ENCODE measurements at places on chromosomes 6 and 20.

- DNase-seq = no peak
Observed at GRCh38 chr20:52577696-52578095, 386.1 kb upstream of the ZFP64 start.

GRCh38 chr6:90846824-90847223, 260.0 kb upstream of the MAP3K7 start:
- DNase-seq = no peak

DNA sequence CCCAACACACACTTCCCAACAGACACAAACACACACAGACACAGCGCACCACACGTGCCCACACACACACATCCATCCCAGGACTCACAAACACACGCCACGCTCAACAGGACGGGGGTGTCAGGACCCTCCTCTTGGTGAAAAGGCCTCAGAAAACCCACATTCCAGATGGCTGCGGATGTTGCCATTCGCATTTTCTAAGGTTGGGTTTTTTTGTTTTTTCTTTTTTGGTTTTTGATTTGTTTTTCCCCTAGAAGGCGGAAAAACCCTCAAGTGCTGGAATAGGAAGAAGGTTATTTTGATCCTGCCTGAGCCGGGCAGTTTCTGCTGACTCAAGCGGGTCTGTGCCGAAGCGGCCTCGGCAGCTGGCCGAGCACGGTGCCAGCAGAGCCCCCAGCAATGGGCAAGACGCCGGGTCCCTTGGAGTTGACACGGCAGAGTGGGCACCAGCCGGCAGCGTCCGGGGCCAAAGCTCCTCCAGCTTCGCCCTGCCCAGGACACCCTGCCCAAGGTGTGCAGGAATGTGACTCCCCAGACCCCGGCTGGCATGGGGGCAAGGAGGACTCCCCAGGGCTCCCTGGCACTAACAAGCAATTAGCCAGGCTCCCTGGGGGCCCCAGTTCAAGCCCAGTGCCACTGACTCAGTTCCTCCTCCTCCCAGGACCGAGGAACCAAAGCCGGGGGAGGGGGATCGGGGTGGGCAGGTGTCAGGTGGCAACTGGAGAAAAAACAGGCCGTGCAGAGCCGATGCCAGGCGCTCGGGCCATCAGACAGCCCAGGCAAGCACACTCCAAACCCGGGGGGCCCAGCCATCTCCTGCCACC, 40.9 kb upstream of the ZBP1 start:
- no peak for DNase-seq

GRCh38 chr6:86030875-86031274, 388.2 kb upstream of the SYNCRIP start:
- no peak for DNase-seq

DNA sequence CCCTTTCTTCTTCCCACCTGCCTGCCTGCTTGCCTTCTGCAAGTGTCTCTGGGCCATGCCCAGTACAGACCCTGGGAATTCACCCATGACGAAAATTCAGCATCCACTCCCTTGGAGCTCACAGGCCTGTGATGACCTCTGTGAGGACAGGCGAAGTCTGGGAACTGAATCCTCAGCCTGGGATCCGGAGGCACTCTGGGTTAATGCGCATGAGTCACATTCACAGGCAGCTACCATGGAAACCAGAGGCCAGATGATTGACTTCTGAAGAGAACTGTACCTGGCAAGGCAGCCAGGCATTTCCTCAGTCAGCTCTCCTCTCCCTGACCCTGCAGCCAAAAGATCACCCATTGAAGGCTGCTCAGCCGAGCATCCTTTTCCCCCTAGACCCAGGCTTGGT, 41.0 kb downstream of the SLC9A8 start:
- no peak for DNase-seq

GRCh38 chr6:18393698-18394097, 6.5 kb downstream of the RNF144B start:
- DNase-seq = no peak

DNA sequence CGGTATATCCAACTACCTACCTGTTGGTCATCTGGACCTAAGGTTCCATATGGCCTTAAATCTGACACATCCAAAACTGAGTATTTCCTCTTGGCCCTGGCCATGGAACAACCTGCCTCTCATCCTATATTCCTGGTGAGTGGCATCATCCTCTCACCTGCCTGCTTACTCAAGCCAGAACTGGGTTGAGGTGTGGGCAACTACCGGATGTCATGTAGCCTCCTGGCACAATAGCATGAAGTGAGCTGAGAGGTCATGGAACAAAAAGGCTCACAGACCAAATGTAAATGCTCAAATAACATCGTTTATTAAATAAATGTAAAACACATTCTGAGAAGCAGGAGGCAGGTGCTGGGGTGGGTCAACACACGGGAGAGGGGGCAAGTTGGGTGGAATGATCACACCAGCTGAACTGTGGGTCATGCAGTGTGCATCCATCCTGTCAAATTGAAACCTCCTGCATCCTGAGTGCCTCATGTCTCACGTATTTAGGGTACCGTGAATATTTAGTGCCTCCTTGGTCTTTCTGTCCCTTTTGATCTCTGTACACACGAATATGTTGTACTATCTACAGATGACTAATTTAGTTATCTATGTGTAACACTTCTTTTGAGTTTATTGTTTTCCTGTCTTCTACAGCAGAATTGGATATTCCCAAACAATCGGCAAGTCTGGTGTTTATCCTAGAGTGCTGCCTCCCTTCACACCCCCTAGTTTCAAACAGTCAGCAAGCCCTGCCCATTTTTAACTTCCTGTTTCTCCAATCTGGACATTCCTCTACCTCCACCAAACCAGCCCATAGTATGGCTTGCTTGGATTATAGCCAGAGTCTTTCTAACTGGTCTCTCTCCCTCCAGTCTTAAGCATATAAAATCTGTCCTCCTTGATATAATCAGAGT, 7.9 kb upstream of the POU5F1 start:
- no peak for DNase-seq

GRCh38 chr6:104799134-104799657, 60.5 kb downstream of the HACE1 start:
- DNase-seq = no peak

- DNase-seq = no peak
Observed at GRCh38 chr6:139569566-139569965, 195.1 kb upstream of the CITED2 start.

DNA sequence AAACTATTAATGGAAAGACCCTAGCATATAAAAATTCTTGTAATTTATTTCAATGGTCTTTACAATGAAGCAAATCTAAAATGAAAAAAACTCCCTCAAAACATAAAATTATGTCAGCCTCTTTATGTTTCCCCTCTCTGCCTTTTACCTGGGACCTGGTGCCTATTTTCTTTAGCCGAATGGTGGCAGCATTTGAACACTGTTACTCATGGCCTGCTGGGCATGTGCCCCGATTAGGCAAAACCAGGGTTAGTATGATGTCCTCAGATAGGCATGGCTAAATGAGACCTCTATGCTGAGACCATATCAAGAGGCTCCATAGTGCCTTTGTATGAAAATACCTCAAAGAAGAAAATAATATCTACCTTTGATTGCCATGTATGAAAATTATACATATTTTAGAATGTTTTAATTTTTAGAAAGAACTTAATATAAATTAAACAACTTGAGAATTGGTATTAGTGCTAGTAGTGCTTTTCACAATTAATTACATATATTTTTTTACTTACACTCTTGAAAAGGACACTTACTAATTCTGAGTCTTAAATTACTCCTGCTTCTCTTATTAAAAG, 22.5 kb upstream of the C6orf58 start:
- no peak for DNase-seq

DNA sequence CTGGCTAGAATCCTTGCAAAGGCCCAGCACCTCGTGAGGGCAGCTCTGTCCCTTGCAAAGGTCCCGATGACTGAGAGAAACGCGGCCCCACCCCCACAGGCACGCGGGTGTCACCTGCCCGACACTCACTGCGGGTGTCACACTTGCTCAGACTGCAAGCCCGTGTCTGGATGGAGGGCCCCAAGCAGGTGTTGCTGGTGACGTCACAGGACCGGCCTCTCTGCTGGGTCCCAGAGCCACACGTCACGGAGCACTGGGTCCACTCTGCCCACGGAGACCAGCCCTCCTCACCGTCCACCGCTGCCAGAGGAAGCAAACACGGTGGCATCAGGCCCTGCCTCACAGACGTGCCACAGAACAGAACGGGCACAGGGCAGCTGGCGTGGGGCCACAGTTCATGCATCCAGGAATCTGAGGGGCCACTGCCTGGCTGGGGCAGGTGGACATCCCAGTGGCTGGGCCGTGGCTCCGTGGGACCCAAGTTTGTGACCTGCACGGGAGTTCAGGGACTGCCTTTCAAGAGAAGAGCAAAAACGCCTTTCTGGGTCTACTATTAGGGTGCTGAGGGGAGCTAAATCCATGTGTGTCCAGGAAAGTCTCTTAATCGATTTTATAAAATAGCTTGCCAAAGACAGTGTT, 16.0 kb downstream of the THBS2 start:
- no peak for DNase-seq

GRCh38 chr6:82006027-82006738, 241.4 kb downstream of the IBTK start:
- DNase-seq = no peak

DNA sequence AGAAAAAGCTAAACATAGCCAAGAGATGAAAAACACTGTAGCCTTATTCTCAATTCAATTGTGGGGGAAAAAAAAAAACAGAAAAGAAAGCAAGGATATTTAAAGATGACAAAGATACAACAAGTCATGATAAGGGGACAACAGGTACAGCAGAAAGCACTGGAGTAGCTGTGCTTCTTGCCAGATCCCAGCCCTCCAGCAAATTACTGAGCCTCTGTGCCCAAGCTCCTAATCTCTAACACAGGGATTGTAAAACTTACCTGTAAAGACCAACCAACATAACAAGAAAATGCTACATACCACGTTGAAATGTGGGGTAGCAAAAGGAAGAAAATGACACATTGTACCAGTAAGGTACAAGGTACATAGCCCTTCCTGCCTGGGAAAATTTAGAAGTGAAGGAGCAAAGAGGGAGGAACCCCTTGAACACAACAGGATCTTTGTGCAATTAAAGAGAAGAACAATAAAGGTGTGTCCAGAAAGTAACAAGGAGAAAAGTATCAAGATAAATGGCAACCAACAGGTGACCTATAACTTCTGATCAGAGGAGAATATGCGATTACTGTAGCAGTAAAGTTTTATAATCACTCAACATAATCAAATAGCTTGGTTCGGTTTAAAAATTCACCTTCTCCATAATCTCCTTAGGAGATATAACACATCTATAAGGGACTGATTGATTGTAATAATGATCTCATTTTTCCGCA, 30.6 kb downstream of the PREP start:
- DNase-seq = no peak

- no peak for DNase-seq
Observed at GRCh38 chr6:11194356-11195218, 37.9 kb downstream of the NEDD9 start.

DNA sequence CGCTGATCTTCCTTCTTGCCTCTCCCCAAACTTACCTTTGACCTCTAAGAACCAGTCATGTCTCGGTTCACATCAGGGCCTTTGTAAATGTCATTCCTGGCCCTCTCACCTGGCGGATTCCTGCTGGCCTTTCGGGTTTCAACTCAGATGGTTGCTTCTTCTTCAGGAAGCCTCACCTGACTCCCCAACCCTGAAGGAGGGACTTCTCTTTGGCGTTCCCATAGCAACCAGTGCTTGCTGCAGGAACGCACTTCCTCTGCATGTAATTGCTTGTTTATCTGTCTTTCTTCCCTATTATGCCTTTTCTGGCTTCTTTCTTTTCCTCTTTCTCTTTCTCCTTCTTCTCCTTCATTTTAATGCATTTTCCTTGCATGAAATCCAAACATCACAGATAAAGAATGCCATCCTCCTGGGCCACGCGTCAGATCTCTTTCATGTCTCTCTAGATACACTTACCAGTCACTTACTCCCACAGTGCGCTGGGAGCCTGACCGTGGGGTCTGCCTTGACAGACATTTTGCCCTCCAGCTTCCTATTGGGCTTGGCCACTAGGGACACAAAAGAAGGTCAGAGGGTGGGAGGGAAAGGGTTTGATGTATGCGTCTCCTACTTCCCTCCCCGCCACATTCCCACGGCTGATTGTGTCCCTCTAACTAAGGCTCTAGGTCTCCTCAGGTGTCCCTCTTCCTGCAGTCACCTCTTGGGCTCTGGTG, 295.7 kb upstream of the TSHZ2 start:
- DNase-seq = no peak

- DNase-seq = no peak
Observed at GRCh38 chr6:89404512-89404911, 7.6 kb downstream of the RRAGD start.

- DNase-seq = no peak
Observed at GRCh38 chr6:12173181-12173580, 117.0 kb upstream of the EDN1 start.

DNA sequence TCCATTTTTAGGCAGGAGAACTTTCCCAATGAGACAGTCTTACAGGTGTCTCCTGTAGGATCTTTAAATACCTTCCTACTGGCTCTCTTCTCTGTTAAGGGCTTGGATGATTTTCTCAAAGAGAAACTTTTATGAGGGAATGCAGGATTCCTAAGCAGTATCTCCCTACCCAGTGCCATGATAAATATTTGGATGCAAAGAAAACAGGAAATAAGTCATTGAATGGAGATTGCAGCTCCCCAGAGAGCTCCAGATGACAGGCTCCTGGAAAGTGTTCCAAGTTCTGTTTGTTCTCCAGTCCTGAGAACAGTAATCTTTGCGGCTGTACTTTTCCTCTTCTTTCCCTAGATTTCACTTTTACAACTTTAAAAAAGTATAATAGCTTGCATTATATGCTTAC, 2.4 kb upstream of the SCGN start:
- DNase-seq = no peak

DNA sequence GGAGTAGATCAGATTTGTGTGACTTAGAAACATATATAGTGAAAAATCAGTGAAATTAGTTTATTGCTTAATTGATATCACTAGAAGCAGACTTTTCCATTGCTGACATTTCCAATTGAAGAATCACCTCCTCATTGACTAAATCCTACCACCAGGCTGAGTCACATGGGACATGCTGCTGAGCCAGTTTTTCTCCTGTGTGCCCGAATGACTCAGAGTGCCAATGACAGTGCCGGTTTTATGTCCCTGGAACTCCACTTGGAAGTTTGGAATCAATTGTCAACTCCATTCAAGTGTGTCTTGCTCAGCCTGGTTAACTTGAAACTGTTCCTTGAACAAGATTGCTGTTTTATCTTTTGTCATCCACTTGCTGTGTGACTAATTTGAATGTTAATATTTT, 316.1 kb upstream of the PRDM1 start:
- no peak for DNase-seq

DNA sequence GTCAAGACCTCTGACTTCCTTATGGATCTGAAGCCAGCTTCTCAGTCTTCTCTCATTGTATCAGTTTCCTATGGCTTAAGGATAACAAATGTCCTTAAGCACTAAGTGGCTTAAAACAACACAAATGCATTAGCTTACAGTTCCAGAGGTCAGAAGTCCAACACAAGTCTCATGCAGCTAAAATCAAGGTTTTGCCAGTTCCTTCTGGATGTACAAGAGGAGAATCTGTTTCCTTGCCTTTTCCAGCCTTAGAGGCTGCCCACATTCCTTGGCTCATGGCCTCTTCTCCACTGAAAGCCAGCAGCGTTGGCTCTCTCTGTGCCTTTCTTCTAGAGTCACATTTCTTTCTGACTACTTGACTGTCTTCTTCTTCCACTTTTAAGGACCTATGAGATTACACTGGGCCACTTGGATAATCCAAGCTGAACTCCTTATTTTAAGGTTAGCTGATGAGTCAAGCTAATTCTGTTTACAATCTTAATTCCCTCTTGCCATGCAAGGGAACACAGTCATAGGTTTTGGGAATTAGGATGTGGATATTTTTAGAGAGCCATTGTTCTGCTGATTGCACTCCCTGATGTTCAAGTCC, 179.0 kb downstream of the BCAS1 start:
- DNase-seq = no peak

- DNase-seq = no peak
Observed at GRCh38 chr6:170232186-170233002, 58.5 kb downstream of the DLL1 start.

GRCh38 chr20:34037767-34038166, 44.1 kb downstream of the RALY start:
- no peak for DNase-seq

All from activated CD4-positive, alpha-beta T cell treated with anti-CD3 and anti-CD28 coated beads, Interleukin-2, amount 50 U/mL, for 4 hours (primary cell).